ENCODE measurements at places on chromosomes 2 and 18.

DNA sequence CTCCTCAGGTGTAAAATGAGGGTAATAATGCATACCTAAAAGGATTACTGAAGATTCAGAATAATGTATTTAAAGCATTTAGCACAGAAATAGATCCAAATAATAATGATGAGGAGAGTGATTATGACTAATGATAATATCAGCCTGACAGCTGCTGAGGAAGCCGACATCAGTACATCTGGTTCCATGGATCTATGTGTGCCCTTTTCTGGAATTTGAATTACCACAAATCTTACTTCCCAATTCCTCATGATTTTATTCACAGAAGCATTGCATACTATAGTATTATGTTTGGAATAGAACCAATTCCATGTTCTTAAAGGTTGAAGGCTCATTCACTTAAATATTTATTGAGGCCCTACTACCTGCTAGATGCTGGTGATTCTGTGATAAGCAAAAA, 248.9 kb upstream of the THUMPD2 start:
- no peak for DNase-seq

DNA sequence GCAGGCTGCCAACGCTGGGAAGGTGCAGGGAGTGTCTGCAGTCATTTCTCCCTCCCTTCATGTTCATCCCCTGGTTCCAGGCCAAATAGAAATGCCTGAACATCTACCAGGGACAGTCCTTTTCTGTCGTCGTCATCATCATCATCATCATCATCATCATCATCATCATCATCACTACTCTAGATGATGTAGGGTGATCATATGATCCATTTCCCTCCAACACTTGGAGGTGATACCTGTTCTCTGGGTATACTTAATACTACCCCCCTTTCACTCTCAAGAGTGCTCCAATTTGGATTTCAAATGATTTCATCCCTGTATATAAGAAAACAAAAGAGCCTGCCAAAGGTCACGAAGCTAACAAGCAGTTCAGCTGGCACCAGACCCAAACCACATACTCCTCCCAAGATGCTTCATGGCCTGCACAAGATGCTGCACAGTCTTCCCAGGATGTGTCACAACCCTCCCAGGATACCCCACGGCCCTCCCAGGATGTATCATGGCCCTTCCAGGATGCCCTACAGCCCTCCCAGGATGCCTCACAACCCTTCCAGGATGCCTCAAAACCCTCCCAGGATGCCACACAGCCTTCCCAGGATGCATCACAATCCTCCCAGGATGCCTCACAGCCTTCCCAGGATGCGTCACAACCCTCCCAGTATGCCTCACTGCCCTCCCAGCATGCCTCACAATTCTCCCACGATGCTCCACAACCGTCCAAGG, 257.9 kb downstream of the DYSF start:
- DNase-seq, result no peak

GRCh38 chr2:26737221-26737620, 26.9 kb upstream of the SLC35F6 start:
- peak; percentile 41 for DNase-seq

DNA sequence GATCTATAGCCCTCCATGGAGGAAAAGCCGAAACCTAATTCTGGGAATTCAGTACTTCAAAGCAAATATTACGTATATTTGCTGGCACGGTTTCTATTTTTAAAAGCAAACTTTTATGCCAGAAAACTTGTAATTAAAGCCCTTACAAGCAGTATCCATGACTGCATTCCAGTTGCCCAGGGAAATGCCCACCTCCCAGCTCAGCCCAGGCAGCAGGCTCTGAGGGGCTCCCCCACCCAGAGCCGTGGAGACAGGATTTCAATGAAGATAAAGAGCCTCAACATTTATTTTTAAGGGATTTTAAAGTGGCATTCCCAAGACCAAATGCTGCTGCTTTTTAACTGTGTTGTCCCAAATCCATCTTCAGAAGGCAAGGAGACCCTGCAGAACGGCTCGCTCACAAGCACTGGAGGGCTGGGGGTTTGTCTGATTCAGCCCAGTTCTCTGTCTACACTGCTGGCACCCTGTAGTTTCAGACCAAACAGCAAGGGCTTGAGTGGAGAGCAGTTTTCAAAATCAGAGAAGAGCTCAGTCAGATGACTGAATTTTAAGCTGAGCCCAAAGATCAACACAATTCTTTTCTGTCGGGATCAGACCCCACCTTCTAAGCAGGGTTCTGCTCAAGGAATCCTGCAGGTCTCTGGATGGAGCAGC, 105.1 kb downstream of the KCNF1 start:
- DNase-seq, result no peak

GRCh38 chr2:170073288-170073687, 104.7 kb upstream of the MYO3B start:
- no peak for DNase-seq

GRCh38 chr2:189913821-189914220, 129.6 kb downstream of the PMS1 start:
- no peak for DNase-seq

- DNase-seq, result no peak
Measured at GRCh38 chr2:5798084-5798483, 105.9 kb downstream of the SOX11 start.

GRCh38 chr2:235949567-235950472, 218.4 kb downstream of the GBX2 start:
- no peak for DNase-seq

DNA sequence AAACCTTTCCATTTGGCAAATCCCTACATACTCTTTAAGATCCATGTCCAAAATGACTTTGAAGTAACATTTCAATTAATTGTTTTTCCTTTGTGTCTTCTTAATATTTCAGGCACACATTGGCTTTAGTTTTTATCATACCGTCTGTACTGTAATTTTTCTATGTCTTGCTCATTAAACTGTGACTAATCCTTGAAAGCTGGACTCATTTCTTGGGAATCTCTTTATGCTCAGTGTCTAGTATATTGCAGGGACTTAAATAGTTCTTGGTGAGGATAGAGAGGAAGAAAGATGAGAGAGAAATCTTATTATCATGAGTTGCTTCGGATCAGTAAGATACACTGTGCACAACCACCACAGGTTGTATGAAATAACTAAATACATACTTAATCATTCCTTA, 448.3 kb upstream of the ST6GAL2 start:
- DNase-seq, result no peak

GRCh38 chr2:160427629-160428404, 65.8 kb downstream of the RBMS1 start:
- no peak for DNase-seq

DNA sequence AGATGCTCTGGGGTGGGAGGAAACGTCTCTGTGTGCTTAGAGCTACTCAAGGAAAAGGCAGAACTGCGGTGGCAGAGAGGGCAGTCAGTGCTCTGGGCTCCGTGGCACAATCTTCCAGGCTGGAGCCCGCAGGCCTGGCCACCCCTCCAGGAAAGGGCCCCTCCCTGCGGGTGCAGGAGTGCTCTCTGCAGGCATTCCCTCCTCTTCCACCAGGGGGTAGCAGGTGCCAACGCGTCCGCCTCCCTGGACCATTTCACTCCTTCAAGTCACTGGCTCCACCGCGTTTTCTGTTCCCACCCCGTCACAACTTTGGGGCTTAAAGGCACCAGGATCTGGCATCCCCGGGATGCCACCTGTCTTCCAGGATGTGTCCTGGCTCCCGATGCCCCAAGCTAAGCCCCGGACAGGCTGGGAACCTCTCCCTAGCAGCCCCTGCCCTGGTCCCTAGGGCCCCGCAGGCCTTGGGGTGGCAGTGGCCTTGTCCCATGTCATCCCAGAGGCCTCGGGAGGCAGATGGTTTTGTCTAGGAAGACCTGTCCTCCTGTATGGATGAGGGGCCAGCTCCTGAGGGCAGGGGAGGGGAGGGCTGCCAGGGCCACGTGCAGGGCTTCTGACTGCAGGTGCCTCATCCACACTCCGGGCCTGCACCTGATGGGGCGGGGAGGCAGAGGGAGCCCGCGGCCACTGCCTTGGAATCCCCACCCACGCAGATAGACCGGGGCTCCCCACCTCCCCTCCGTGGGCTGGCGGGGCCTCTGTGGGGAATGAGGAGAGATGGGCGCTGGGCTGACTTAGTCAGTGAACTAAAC, 26.4 kb downstream of the KCNIP3 start:
- peak; percentile 76 for DNase-seq

DNA sequence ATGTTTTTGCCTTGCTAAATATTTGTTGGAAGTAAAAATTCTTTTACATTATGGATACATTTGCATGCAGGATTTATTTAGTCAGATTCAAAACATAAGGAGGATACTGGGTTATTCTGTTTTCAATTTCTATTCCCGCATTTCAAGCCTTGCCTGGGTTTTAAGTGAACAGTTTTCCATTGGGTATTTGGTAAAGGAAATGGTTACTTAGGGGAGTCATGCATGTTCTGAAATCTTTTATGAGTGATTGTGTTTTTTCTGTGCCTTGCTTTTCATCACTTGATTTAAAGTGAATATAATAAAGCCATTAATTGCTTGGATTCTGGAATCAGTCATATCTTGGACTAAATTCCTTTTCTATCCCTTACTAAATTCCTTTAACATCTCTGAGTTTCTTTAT, 12.0 kb upstream of the SP9 start:
- DNase-seq, result no peak

GRCh38 chr2:30772021-30772705, 35.1 kb downstream of the CAPN13 start:
- no peak for DNase-seq

DNA sequence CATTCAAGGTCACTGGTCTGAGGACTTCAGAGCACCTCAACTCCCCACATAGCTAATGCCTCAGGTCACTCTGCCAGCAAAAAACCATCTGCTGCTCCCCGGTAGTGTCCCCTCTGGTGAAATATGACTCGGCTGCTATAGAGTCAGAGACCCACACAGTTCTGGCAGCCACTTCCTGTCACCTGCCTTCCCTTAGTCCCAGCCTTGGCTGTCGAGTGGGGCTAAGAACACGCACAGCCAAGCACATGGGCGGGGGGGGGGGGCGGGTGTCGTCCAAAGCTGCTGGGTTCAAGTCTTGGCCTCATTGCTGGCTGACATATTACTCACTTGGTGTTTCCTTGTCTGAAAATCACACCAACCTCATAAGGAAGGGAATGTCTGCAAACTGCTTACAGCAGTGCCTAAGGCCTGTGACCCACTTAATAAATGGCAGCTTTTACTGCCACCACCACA, 37.5 kb downstream of the POLR1A start:
- no peak for DNase-seq

- peak; percentile 37 for DNase-seq
Measured at GRCh38 chr2:172021074-172021931, 21.6 kb downstream of the METAP1D start.

GRCh38 chr18:36083729-36084128, 16.4 kb upstream of the RPRD1A start:
- no peak for DNase-seq
